ENCODE measurements at places on chromosomes 3 and 15.

DNA sequence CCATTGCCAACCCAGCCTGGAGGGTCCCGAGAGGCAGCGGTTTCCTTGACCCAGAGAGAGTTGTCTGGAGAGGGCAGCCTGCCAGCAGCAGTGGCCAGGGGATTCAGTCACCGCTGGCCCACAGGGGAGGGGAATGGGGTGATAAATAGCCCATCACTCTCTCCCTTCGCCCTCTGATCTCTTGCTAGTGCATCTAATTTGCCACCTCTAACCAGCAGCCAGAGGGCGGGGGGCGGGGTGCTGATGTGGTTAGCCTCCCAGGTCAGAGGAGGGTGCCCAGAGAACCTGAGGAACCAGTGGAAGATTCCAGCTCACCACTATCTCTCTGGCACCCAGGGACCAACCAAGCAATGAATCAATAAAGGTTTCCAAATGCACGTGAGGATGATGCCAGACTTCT lies 35.1 kb upstream of the SLC6A11 start:
- DNase-seq, result no peak

- no peak for DNase-seq
These were observed 150.0 kb upstream of the LINGO1 start for GRCh38 chr15:77782691-77783090.

DNA sequence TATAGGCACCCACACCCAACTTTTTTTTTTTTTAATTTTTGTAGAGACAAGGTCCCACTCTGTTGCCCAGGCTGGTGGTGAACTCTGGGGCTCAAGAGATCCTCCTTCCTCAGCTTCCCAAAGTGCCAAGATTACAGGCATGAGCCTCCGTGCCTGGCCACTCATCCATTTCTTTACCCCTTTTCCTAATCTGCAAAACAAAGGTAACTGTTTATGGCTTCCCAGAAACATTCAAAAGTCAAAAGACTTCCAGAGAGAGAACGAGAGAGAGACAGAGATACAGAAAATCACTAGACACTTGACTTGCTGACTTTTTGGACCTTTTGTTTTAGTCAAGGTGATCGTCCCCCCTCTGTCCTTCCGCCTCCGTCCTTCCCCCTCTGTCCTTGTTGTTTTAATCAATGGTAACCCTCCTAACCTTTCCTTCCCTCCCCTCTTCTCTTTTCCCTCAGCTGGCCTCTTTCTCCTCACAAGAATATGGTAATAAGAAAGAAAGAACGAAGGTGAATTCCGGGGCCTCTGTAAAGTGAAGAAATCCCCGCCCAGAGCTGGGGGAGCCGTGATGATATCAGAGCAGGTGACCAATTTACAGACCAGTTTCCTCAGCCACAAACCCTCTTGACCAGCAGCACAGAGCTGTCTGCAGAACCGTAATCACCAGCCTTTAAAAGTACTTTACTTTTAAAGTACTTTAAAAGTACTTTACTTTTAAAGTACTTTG lies 21.9 kb downstream of the KLHL6 start:
- DNase-seq, result no peak

GRCh38 chr3:170563712-170564423 lies 22.0 kb downstream of the SLC7A14 start:
- no peak for DNase-seq

DNA sequence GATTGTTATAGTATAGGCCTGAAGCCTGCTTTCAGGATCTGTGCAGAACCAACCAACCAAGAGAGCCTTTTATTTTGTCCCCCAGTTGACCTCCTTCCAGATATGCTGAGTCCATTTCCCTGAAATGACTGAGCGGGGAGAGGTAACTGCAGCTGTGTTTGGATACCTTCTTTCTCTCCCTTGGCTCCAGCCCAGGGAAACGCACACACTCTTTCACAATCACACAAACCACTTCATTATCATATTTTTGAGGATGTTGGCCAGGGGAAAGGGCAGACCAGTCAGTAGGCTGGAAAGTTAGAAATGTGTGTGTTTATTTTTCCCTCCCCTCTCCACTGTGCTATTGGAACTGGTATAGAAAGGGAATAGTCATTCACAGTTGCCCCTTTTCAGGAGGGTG lies 417.7 kb upstream of the TBL1XR1 start:
- no peak for DNase-seq

GRCh38 chr3:191336833-191337232 lies 6.5 kb upstream of the UTS2B start:
- no peak for DNase-seq

DNA sequence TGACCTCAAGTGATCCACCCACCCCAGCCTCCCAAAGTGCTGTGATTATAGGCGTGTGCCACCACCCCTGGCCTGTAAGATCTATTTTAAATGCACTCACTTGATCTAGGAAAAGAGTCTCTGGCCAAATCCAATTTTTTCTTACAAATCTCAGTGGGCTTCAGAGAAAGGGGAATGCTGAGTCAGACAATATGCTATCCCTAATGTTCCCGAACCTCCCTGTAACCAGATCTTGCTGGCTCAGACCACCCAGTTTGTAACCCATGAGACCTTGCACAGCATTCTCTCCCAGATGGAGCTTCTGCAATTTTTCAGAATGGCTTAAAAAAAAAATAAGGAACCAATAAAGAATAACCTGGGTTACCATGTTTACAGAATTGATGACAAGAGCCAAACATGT lies 205.8 kb downstream of the RYR3 start:
- DNase-seq, result no peak

GRCh38 chr3:79162653-79163052 lies 605.1 kb downstream of the ROBO1 start:
- no peak for DNase-seq

GRCh38 chr3:100730524-100730923 lies 21.2 kb downstream of the TFG start:
- DNase-seq, result no peak

DNA sequence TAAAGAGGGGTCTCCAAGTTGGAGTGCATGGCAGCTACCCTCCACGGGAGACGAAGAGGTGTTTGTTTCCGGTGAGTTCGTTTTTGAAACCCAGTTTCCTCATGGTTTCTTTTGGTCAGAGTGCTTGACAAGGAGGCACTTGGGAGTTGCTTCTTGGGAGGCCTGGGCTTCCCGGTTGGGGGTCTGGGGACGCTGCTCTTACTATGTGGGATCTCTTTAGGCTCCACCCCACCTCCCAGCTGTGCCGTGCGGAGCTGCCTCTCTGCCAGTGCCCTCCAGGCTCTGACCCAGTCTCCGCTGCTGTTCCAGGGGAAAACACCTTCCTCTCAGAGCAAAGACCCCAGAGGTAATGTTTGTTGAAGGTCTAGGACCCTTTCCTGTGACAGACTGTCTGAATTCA lies 29.6 kb downstream of the KIF7 start:
- DNase-seq, result no peak

DNA sequence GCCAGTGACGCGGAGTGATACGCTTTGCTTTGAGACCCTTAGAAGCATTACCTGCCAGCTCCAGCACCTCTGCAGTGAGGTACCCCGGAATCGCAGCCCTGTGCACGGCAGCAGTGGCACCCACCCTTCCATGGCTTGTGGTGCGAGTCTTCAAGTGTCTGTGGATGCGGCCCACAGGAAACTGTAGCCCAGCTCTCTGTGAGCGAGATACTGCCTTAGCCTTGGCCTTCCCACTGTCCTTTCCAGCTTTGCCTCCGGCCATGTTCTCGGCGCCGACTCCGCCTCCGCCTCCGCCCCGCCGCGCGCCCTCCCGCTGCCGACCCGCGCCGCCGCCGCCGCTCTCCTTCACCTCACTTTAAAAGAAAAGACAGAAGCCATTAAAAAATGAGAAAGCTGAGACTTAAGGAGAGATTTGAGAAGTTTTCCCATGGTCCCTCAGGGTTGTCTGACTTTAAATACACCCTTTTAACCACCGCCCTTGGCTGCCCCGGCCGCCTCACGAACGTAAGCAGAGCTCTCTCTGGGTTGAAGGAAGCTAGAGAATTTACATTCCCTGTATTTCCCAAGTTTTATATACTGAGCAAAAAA lies 78.5 kb upstream of the FAM174B start:
- DNase-seq, result no peak

- DNase-seq, result no peak
These were observed 157.0 kb downstream of the FGF12 start for GRCh38 chr3:192570315-192570714.

DNA sequence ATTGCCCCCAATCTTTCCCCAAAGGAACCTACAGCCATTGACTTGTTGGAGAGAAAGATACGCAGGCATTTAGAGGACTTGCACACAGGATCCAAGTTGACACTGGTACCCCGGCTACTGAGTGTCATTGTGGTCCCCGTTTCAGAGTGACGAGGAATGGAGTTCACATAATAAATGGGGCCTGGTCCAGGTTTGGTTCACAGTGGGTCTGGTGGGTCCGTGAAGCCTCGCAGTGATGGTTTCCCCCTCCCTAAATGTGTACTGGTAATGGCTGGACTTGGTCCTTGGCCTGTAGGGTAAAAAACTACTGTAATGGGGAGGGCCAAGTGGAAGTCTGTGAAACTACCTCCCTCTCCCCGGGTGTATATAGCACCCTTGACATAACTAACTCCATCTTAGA lies 232.1 kb upstream of the LYSMD4 start:
- DNase-seq, result no peak

DNA sequence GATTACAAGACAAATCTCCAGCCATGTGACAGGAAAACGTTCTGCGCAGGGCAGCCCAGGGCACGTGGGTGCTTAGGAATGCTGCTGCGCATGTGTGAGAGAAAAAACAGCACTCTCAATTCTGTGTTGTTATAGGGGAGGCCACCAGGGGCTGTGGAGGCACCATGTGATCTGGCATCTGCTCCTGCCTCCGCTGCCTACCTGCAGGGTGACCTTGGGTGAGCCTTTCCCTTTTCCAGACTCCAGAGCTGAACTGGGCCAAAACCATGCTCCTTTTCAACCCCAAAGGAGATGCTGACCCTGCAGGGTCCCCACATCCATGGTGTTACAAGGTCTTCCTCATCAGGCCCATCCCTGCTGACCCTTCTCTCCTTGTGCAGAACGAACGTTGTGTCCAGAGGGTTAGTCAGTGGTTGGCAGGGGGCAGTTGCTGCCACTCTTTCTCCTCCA lies 81.5 kb upstream of the RASGRF1 start:
- no peak for DNase-seq

GRCh38 chr3:64945171-64945729 lies 257.4 kb upstream of the ADAMTS9 start:
- DNase-seq, result no peak

DNA sequence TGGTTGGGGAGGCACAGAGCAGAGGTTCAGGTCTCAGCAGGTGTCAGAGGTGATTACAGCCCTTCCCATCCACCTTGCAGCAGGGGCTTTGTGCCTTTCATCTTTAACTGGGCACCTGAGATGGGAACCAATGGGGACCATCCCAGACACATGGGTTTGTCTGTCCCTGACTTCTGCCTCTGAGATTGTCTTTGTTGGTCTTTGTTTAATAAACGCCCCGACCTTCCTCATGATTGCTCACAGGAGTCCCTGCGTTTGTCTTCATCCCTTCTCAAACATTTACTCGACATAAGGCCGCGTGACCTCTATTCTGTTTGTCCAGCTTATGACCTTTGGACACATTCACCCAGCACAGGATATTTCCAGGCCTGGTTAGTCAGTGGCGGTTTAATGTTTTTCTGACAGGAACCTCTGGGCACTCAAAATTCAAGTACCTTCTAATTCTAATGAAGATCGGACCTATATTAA lies 5.9 kb downstream of the ZSCAN2 start:
- no peak for DNase-seq

Data from stimulated activated CD4-positive, alpha-beta T cell treated with anti-CD3 and anti-CD28 coated beads, Interleukin-15, amount 100 ng/mL, for 1 hour (primary cell).